ENCODE measurements at places on chromosomes 3 and 15.

DNA sequence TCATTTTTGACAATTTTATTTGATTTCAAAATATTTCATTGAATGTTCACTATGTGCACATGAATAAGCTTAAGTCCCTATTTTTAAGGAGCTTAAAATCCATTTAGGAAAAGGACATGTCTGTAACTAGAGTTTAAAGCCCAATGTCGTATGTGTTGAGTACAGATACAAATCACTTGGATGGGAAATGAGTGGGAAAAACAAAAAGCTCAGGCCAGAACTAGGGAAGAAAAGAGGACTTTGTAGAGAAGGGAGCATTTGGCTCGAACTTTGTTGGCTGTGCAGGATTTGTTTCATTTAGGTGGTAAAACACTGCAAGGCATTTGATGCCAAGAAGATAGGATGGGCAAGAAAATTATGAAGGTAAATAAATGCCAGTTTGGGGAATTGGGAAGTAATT is 653.1 kb upstream of the KCNMB2 start:
- no peak for DNase-seq

GRCh38 chr3:18307529-18307928 is 117.6 kb downstream of the SATB1 start:
- no peak for DNase-seq

- peak; percentile 68 for DNase-seq
These were observed 1.3 kb downstream of the TLE3 start for GRCh38 chr15:70096215-70097062.

GRCh38 chr15:76064375-76064774 is 4.6 kb downstream of the TMEM266 start:
- DNase-seq, result no peak

DNA sequence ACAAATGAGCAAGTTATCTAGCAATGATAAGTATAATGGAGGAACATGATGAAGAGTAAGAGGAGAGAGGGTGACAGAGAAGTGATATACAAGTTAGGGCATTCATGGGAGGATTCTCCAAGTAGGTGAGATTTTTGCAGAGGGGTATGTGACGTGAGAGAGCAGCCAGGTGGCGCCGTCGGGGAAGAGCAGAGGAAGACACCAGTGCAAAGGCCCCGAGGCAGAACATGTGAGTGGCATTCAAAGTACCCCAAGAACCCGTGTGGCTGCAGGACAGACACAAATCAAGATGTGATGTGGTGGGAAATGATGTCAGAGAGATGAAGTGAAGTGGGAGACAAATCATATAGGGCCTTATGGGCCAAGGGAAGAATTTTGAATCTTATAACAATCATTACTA is 81.8 kb upstream of the GRM7 start:
- DNase-seq, result no peak

GRCh38 chr3:44885618-44886017 is 11.2 kb downstream of the TGM4 start:
- DNase-seq, result peak; percentile 9

DNA sequence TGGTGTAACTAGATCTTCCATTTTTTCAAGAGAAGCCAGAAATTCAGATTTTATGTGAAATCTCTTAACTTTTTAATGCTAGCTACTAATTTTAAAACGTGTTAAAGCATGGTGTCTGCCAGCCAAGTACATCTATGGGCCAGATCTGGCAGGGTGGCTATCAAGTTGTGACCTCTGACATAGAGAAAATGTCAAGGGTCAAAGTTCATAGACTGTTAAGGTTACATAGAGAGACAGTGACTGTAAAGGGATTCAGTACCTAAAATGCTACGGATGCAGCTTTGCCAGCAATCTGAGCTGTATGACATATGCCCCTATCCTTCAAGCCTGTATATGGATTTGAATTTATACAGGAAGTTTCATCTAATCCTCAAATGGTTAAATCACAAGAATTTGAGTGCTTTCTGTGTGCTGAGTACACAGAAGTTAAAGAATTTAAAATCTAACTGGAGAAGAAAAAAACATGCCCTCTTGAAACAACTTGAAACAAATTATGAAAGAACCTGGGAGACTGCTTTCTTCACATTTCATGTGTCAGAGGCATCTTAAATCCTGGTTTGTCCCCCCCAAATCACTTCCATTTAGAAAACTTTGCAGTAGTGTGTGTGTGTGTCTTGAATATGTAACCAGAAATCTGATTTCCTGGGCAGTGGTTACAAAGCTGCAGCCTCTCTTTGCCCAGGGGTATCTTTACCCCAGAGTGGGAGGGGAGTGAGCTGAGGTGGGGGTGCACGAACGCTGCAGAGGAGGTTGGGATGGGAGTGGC is 895 bp upstream of the ARHGAP31 start:
- no peak for DNase-seq

DNA sequence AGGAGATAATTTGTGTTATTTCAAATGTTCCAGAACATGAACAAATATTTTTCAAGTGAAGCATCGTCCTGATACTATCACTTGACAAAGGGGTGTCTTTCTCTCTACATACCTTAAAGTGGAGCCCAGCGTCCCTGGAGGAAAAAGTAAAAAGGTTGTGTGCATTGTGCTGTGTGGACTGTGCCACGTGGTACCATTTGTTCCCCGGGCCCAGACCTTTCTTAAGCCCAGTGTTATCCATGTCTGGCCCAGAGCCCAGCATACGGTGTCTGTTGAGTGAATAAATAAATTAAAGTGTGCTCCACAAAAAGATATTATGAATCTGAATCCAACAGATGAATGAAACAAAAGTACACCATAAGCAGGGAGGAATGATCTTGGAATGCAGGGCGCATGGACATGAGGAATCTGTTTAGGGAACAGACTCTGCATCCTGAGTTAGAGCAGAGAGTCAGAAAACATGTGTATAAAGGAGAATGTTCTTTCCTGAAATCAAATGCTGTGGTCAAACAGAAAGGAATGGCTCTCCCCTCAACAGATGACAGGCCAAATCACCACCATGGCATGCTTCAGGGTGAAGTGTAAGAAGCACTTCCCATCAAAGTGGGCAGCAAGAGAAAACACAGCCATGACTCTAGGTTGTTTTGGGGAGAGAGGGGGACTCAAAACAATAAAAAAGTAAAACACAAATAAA is 8.1 kb upstream of the PRSS50 start:
- no peak for DNase-seq

GRCh38 chr15:73530649-73531048 is 87.7 kb downstream of the REC114 start:
- no peak for DNase-seq

DNA sequence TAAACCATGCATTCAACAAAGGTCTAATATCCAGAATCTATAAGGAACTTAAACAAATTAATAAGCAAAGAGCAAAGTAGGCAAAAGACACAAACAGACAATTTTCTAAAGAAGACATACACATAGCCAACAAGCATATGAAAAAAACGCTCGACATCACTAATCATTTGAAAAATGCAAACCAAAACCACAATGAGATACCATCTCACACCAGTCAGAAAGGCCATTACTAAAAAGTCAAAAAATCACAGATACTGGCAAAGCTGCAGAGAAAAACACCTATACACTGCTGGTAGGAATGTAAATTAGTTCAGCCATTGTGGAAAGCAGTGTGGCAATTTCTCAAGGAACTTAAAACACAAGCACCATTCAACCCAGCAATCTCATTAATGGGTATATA is 53.8 kb downstream of the FSIP1 start:
- no peak for DNase-seq

GRCh38 chr3:109257269-109257668 is 59.0 kb downstream of the DPPA2 start:
- DNase-seq, result no peak

DNA sequence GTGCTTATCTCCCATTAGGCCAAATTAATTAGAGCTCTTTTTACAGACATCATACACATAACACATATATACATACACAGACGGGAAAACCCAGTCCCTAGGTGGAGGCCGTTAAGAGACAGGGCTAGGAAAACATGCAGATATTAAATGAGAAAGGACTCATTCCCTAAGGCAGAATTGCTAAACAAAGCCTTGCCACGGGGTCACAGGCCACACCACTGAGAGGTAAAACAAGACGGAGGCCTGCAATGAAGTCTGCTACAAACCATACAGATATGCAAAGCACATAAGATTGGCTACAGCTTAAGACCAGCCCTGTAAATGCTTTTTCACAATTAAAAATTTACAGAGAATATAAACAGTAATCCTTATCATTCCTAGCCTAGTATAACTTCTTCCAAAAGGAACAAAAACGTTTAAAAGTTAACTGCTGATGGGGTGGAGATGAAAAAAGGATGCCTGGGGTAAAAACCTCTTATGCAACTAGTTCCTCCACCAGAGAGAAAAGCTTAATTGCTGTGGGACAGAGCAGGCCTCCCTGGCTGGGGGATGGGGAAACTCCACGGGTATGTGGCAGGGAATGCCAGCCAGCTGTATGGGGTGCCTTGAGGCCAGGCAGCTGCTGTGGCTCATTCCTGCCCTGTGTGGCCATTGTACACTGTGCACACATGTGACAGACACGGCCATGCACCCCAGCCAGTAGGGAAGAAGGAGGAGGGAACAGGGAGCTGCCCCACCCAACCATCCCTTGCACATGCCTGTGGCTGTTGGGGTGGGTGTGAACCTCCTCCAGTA is 481.4 kb upstream of the LMCD1 start:
- DNase-seq, result no peak

- no peak for DNase-seq
These were observed 1.1 kb upstream of the GABRB3 start for GRCh38 chr15:26773917-26774316.

DNA sequence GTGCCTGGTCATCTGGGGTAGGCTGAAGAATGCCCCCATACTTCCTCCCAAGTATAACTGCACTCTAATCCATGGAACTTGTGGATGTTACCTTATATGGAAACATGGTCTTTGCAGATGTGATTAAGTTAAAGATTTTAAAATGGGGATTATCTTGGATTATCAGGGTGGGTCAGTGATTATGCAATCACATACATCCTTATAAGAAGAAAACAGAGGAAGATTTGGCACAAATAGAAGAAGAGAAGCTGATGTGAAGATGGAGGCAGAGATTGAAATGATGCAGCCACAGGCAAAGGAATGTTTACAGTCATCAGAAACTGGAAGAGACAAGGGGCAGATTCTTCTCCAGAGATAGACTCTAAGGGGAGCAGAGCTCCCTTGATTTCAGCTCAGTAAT is 1.8 kb upstream of the MRPS22 start:
- DNase-seq, result no peak

Data from erythroblast (primary cell).